Ammon's horn (tissue), 1 donor: ENCODE measurements at places on chromosomes 5 and 9.

GRCh38 chr9:78030553-78031443 lies 813 bp downstream of the GNAQ start:
- peak; percentile 57 for DNase-seq

GRCh38 chr9:33884856-33885701 lies 68.1 kb downstream of the UBE2R2 start:
- no peak for DNase-seq

GRCh38 chr5:149724130-149724840 lies 5.8 kb upstream of the PPARGC1B start:
- DNase-seq = no peak

GRCh38 chr5:165057145-165057544 lies 1551.7 kb downstream of the MAT2B start:
- no peak for DNase-seq

- DNase-seq = no peak
These were observed 8.8 kb downstream of the KCNV2 start for GRCh38 chr9:2725898-2726649.

GRCh38 chr5:171418982-171419687 lies at the start of gene FGF18:
FGF18 (plus strand) TSS chr5:171419647; CDS start chr5:171420200, 553 bp downstream.
- DNase-seq = no peak

DNA sequence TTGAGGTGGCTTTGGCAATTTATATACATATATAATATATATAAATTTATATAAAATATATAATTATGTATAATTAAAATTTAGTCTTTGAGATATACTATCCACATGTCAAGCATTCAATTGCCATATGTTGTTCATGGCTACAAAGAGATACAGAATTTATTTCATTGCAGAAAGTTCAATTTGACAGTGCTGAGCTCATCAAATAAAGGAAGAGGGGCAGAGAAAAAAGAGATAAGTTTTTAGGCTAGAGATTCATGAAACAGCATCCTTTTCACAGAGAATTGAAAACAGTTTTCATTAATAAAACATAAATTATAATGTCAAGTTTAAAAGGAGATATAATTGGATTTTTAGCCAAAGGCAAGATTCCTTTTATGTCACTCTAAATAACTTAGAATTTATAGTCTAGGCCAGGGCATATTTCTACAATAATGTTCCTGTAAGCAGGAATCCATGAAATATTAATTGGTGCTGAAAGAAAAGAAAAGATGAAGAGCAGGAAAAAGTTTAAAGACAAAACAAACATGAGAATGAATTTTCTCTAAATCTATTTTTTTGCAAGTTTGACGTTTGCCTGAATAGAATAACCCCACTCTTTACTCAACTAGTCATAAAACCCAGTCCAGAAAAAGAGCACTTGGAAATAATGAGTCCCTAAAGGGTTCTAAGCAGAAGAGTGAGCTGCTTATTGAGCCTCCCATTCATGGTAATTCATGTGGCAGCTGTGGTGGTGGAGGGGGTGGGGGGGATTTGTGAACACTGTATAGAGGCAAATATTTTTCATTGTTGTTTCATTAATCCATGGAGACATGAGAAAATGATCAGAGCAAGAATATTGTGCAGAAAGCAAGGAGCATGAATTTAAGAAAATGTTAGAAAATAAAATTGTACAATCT lies 1279.5 kb downstream of the CDH12 start:
- peak; percentile 8 for DNase-seq

GRCh38 chr5:74028976-74029375 lies 403.0 kb downstream of the ARHGEF28 start:
- DNase-seq = no peak

GRCh38 chr5:119286511-119287488 lies 69.0 kb upstream of the TNFAIP8 start:
- DNase-seq = no peak

DNA sequence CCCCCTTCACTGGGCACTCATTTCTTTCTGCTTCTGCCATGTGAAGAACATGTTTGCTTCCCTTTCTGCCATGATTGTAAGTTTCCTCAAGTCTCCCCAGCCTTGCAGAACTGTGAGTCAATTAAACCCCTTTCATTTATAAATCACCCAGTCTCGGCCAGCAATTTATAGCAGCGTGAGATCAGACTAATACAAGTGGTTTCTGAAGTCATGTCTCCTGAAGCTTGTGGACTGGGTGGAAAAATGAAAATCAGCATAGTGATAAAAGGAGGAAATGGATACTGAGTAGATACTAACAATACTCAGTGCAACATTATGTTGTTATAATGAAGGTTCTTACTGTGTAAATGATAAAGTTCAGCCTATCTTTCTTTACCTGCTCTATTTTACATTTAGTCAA lies 35.1 kb downstream of the NNT start:
- no peak for DNase-seq
